ENCODE measurements at places on chromosomes 5 and 9. TPM values are rescaled to one million over a fixed set of nuclear protein-coding genes. Genes with fewer than 3 reads are reported as not detected.

Gene HMCN2
- not detected for total RNA-seq

Gene ARHGEF37
- total RNA-seq = 1.5 TPM

Gene CCNH
- total RNA-seq = 67.2 TPM

Gene C9
- not detected for total RNA-seq

Gene ASTN2
- total RNA-seq = 3.1 TPM

Gene GDA
- not detected for total RNA-seq

Gene MZB1
- total RNA-seq = 29.1 TPM

Gene SYK
- total RNA-seq = 0.05 TPM

Gene DNAJC25
- total RNA-seq = 7.1 TPM

Gene GABBR2
- not detected for total RNA-seq

DNA sequence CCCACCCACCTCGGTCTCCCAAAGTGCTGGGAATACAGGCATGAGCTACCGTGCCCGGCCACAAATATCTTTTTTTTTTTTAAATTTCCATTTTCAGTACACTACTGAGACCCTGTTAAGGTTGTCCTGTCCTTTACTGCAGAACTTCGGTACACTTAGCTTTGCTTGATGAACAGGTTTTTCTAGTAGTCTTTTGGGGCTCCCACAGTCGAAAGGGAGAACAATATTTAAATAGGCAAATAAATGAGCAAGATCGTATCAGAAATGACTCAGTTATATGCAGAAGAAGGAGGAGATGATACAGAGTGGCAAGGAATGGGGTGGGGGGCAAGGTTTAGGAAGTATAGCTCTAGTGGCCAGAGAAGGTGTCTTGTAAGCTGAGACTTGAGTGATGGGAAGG lies 52.7 kb downstream of the MSX2 start:
- no peaks in the 10 kb centered on the region for H3K27me3 ChIP-seq
- H3K4me1 ChIP-seq = no peaks in the 10 kb centered on the region
- DNase-seq = no peak
- no peak overlapping the region for H3K27ac ChIP-seq

- no peak overlapping the region for H3K4me3 ChIP-seq
- H3K27me3 ChIP-seq = no peaks in the 10 kb centered on the region
- H3K4me1 ChIP-seq = no peaks in the 10 kb centered on the region
- DNase-seq = no peak
- H3K27ac ChIP-seq = no peak overlapping the region
Measured at GRCh38 chr9:134548618-134549017, 93.0 kb upstream of the COL5A1 start.

GRCh38 chr5:82594097-82594496 lies 315.9 kb upstream of the RPS23 start:
- no peak overlapping the region for H3K4me3 ChIP-seq
- no peak overlapping the region for H3K27ac ChIP-seq
- DNase-seq = no peak
- H3K27me3 ChIP-seq = peaks cover 26% of the 10 kb centered on the region

DNA sequence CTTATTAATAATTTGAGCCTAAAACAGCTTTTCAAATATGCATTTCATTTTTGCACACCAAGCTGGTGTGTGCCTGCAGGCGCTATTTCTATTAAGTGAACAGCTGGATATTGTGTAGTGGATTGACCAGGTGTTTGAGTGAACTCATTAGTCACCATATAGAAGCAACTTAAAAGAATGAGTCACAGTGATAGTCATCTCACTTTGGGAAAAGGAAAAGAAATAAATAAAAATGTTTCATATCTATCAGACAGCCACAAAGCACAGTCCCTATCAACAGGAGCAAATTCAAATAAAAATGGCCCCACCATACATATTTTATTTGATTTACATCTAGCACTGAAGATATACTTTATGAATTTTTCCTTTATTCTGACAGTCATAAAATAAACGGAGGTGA lies 456.5 kb upstream of the CDH9 start:
- H3K4me3 ChIP-seq = no peak overlapping the region
- no peaks in the 10 kb centered on the region for H3K36me3 ChIP-seq
- H3K27ac ChIP-seq = no peak overlapping the region

DNA sequence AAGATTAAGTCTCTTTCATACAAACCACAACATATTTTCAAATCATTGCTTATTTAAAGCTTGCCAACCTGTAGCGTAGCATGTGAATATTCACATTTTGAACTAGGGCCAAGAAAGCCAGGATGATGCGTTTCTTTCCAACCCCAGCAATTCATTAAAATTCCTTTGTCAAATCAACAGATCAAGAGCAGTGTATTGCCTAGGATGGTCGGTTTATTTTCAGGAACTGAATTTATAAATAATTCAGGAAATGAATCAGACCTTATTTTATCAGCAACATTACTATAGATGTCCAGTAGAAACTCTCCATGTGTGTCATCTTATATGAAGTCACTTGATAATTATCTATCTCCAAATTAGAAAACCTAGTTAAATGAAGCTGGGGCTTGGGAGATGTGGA lies 13.2 kb upstream of the AUH start:
- H3K4me1 ChIP-seq = peaks cover 8% of the 10 kb centered on the region
- no peak overlapping the region for H3K4me3 ChIP-seq
- no peak for DNase-seq
- H3K36me3 ChIP-seq = peaks cover 2% of the 10 kb centered on the region

GRCh38 chr9:4197548-4197947 lies 102.3 kb downstream of the GLIS3 start:
- no peaks in the 10 kb centered on the region for H3K4me1 ChIP-seq
- H3K27ac ChIP-seq = no peak overlapping the region
- H3K27me3 ChIP-seq = no peaks in the 10 kb centered on the region
- peak; percentile 53 for DNase-seq
- H3K4me3 ChIP-seq = no peak overlapping the region
- peaks cover 3% of the 10 kb centered on the region for H3K36me3 ChIP-seq

DNA sequence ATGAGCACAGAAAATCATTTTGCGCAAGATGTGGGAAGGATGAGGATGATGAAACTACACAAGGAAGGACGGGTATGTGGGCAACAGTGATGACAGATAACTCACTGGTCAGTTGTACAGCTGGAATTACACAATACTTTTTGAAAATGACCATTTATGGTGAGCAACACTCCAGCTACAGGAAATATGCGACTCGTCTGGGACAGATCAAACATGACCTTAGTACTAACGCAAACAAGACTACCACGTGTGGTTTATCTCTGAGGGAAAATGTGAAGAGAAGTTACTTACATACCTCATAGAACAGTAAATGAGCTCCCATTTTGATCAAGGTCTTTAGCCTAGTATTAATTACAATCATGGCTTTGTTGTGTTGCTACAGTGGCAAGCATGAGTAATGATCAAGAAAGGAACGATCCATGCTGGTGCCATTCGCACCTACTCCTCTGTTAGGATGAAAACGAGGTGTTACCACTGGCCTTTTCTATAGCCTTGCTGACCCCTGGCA lies 456.9 kb downstream of the BNC2 start:
- no peak overlapping the region for H3K27ac ChIP-seq
- H3K36me3 ChIP-seq = no peaks in the 10 kb centered on the region
- no peak overlapping the region for H3K4me3 ChIP-seq
- no peaks in the 10 kb centered on the region for H3K27me3 ChIP-seq

GRCh38 chr9:18238254-18238653 lies 235.7 kb upstream of the ADAMTSL1 start:
- H3K27me3 ChIP-seq = no peaks in the 10 kb centered on the region
- H3K4me3 ChIP-seq = no peak overlapping the region
- peaks cover 2% of the 10 kb centered on the region for H3K4me1 ChIP-seq
- no peak for DNase-seq
- no peaks in the 10 kb centered on the region for H3K36me3 ChIP-seq

GRCh38 chr9:105064248-105065097 lies 136.5 kb upstream of the ABCA1 start:
- no peak for DNase-seq
- no peak overlapping the region for H3K27ac ChIP-seq
- H3K36me3 ChIP-seq = no peaks in the 10 kb centered on the region
- H3K4me1 ChIP-seq = no peaks in the 10 kb centered on the region
- no peaks in the 10 kb centered on the region for H3K27me3 ChIP-seq

- no peak for DNase-seq
- no peak overlapping the region for H3K27ac ChIP-seq
- H3K4me1 ChIP-seq = no peaks in the 10 kb centered on the region
- no peak overlapping the region for H3K4me3 ChIP-seq
- no peaks in the 10 kb centered on the region for H3K36me3 ChIP-seq
Measured at GRCh38 chr5:175211956-175212756, 231.8 kb downstream of the DRD1 start.

GRCh38 chr5:17180864-17181723 lies 36.3 kb upstream of the BASP1 start:
- H3K27me3 ChIP-seq = no peaks in the 10 kb centered on the region
- H3K36me3 ChIP-seq = no peaks in the 10 kb centered on the region
- no peak for DNase-seq
- H3K4me3 ChIP-seq = no peak overlapping the region

DNA sequence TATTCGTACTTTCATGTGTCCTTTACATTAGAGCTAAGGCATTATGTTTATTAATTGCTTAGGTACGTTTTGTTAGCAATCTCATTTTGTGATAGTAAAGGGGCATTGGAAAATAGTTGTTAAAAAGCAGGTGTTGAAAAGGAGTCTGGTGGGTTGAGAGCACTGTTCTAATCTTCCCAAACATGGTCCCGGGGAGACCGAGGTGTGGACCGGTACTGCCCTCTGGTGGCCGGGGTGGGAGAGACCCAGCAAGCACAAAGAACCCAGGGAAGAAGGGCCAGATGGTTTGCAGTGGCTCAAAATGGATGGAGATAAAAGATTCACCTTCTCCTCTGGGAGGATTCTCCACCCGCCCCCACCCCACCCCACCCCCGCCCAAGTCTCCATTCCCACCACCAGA lies 26.1 kb downstream of the IDNK start:
- no peak overlapping the region for H3K27ac ChIP-seq
- no peak overlapping the region for H3K4me3 ChIP-seq
- no peaks in the 10 kb centered on the region for H3K27me3 ChIP-seq
- DNase-seq = peak; percentile 91
